ENCODE measurements at places on chromosomes 11 and 22. TPM values are rescaled to one million over a fixed set of nuclear protein-coding genes. Genes with fewer than 3 reads are reported as not detected.

The SERHL2 gene
- 2.1 TPM for polyA plus RNA-seq

The HPS5 gene
- 9.4 TPM for polyA plus RNA-seq

The RAB38 gene
- polyA plus RNA-seq: 10.4 TPM

The DNAJB13 gene
- polyA plus RNA-seq: 0.50 TPM

The SLC22A25 gene
- polyA plus RNA-seq: not detected

The PRRG4 gene
- polyA plus RNA-seq: 1.4 TPM

The PRODH gene
- 10.0 TPM for polyA plus RNA-seq

The OR52I2 gene
- polyA plus RNA-seq: 0.03 TPM

The EIF3M gene
- polyA plus RNA-seq: 601 TPM

The NTM gene
- polyA plus RNA-seq: 12.3 TPM

The FAU gene
- polyA plus RNA-seq: 1,177 TPM

The GLB1L2 gene
- 2.9 TPM for polyA plus RNA-seq

The CNTF gene
- polyA plus RNA-seq: 0.24 TPM
